Keratinocyte (primary cell): ENCODE measurements at places on chromosomes 6 and 20. TPM values are rescaled to one million over a fixed set of nuclear protein-coding genes. Genes with fewer than 3 reads are reported as not detected.

Gene HEY2
- polyA plus RNA-seq: not detected in 3 replicates

Gene PNPLA1
- 0.14 to 0.32 TPM (median 0.20 TPM) in 3 replicates for polyA plus RNA-seq

Gene PPP1R14C
- 35.4 to 50.6 TPM (median 43.7 TPM) in 3 replicates for polyA plus RNA-seq

Gene KCNQ2
- 0.12 TPM in 1 of 3 replicates, not detected in the others for polyA plus RNA-seq

Gene HLA-F
- 36.2 to 66.6 TPM (median 46.0 TPM) in 3 replicates for polyA plus RNA-seq

Gene AIF1
- polyA plus RNA-seq: not detected in 3 replicates

Gene PLEKHG1
- polyA plus RNA-seq: 3.1 to 5.5 TPM (median 3.8 TPM) in 3 replicates

DNA sequence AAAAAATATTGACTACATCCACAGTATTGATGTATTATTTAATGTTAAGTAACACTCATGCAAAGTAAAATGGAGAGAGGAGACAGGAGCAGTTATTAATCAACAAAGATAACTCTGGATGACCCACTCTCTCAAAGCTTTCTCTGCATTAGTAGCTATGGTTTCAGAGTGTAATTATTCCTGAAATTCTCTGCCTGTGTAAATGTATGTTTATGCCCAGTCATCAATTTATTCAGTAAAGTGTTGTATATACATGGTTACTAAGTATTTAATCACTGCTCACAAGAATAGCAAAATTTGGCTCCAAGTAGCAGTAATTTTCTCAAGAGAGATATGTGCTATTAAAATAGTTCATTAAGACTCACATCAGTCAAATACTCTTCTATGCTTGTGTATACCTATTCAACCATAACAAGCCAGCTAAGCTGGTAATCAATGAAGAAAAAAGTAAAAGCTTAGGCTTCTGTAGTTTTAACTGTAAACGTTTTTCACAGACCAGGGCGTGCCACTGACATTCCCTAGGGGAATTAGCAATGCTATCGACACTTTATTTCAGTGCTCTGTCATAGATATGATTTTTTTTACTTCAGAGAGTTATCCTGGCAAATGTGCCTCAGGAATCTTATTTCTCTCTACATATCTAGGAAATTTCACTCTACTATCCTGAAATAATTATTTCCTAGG lies 54.0 kb upstream of the RAB32 start:
- no peak for DNase-seq

DNA sequence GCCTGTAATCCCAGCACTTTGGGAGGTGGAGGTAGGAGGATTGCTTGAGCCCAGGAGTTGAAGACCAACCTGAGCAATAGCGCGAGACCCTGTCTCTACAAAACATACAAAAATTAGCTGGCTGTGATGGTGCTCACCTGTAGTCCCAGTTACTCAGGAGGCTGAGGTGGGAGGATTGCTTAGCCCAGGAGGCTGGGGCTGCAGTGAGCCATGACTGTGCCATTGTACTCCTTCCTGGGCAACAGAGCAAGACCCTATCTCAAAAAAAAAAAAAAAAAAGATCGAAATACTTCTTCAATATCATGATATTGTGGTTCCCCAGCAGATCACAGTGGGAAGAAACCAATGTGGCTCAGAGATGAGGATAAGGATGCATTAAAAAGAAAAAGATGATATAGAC lies 47.6 kb downstream of the SOBP start:
- no peak for DNase-seq

DNA sequence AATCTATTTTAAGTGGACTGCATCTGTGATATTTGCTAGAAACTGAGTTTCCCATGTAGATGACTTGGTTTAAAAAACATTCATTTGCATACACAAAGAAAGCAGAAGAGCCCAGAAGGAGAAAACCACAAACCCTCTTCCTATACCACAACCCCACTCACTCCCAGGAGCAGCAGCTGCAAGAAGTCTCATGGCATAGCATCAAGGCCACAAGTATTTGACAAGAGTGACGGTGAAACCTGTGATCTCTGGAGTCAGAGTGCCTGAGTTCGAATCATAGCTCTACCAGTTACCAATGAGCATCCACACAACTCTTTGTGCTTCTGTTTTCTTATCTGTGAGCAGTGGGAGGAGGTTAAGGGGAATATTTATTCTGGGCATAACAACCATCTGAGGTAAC lies 44.7 kb upstream of the SIRPG start:
- DNase-seq: no peak

GRCh38 chr6:152338335-152339125 lies 298.6 kb downstream of the SYNE1 start:
- DNase-seq: no peak

DNA sequence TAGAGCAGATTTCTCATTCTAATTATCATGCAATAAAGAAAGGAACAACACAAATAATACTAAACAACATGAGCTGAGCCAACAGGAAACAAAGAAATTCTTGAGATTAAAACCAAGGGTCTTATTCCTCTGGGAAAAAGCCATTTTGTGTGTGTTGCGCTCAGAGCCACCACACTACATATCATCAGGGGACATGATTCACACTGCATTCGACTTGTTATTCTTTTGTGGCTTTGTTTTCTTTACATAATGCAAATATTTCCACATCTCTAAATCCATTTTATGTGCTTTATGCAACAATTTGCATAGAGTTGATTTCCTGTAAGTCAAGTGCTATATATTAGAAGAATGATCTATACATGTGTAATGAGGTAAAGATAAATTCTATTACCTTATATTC lies 719.6 kb downstream of the TBC1D32 start:
- DNase-seq: no peak

- no peak for DNase-seq
Measured at GRCh38 chr6:89339565-89339964, 13.0 kb downstream of the UBE2J1 start.

DNA sequence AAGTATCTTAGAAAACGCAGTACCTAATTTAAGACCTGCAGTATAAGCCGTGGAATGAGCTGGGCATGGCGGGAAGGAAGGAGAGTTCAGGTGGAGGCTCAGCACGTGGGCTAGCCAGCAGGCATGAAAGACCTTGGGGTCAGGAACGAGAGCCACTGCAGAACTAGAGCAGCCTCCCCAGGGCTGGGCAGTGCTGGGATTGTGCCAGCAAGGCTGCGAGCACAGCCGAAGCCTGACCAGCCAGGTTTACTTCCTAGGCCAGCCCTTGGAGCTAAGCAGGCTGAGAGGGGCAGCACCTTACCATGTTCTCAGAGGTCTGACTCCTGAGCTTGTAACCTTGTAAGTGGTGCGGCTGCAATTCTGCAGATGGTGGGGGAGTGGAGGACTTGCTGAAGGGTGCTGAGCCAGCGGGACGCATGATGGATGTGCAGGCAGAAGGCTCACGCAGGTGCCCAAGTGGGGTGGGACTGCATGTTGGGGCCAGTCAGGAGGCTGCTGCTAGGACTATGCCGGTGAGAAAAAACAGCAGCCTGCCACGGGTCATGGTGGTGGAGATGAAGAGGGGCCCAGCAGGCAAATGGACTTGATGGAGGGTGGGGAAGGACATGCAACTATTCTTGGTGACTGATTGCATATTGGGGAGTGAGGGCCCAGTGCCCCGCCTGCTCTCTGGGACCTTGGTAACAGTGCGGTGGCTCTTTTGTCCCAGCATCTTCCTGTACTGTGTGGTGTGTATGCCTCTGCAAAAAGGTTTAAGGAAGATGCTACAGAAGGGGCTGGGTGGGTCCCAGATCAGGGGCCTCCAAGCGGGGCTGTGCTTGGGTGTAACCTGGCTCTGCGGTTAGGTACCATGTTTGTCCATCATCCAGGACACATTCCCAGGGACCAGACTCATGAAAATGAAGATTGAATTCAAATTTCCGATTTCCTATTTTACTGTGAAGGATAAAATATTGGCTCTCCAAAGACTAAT lies 37.6 kb upstream of the IRF4 start:
- no peak for DNase-seq

DNA sequence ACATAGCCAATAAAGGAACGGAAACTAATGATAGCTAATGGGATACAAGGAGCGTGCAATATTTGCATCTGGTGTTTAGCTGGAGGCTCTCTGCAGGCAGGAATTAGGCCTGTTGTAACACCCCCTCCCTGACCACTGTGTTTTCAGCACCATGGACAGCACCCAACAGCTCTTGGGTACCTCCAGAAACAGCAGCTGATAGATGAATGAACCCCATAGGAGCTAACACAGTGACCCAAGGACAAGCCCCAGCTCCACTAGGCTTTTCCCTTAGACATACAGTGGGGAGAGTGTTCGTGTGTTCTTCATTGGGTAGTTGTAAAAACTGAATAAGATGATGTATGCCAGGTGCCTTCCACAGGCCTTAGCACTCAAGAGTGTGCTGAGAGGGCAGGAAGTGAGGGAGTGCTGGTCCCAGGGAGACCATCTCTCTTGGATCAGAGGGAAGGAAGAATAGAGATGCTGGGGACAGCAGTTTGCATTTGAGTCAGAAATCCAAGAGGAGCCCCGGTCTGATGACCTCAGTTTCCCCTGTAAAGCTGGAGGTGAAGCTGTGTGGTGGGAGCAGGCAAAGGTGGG lies 161.3 kb downstream of the PHACTR3 start:
- DNase-seq: no peak

- DNase-seq: no peak
Measured at GRCh38 chr6:43798688-43799444, 28.9 kb downstream of the VEGFA start.

DNA sequence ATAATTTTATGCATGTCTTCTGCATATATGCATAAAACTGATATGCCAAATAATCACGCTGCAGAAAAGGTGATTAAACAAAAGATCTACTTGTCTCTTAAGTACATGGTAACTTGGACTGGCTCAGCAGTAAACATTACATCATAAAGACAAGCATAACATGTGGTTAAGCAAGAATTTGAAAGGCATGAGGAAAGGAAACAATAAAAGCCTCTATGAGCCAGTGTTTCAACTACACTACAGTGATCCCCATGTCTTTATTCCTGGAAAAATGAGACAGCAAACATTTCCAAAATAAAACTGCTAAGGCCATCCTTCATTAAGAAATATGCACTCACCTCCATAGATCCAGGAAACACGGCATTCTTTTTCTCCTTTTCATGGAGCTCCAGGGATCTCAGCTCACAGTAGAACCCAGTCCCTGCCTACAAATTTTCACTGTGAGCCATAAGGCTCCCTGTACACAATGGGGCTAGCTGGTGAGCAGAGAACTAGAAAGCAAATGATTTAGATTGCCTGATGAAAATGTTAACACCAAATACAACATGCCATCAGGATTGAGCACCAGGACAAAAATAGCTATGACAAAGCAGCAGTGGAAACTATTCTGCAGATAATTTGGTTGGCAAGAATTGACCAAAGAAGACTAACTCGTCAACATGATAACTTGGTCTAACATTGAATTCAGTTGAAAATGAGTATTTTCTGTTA lies 156.1 kb downstream of the COL21A1 start:
- peak; percentile 15 for DNase-seq

DNA sequence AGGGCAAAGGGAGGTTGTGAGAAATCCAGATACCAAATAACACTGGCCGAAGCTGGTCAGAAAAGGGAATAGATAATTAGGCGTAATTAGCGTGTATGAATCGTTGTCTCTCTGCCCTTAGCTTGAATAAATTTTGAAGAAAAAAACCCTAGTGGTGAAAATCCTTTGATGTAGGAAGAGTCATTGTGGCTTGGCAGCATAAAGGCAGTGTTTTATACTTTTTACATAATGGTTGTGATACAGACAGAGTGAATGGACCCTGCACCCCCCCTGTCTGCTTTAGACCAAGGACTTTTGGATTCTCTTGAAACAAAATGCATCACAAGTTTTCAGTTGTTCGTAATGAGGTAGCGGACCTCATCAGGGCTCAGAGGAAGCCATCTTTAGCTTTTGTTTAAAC lies 126.5 kb downstream of the AFG1L start:
- no peak for DNase-seq

DNA sequence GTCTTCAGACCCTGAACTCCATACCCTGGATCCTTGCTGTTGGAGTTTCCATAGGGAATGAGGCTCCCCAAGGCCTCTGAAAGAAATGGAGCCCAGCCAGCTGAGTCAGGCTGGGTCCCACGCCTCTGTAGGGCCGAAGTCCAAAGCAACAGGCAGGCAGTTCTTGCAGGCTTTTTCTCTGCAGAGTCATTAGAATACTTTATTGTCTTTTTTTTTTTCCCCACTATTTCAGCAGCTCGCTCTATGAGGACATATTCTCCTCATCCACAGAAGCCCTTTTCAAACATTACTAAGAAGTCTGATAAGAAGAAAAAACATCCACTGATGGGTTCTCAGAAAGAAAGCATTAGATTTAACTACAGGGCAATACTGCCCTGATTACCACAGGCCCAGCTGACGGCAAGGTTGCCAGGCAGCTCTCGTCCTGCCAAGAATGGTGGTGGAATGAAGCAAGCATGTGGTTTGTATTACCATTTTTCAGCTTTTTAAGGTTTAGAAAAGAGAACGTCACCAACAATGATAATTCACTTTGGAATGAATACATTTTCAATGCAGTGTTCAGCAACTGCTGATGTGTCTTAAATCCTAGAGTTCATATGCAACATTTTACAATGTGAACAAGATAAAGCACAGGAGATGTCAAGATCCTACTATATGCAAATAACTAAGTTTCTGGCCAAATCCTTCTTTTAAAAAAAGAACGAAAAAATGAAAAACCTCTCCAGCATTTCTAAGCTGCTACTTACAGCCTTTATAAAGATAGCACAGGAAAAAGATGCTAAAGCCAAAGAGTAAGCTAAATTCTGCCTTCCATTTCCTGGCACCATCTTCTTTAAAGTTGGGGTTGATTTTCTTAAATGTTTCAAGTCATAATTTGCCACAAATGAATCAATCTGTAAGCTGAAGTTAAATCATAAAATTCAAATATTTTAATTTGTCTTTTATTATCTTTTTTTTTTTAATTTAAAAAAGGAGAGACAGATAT lies 223.6 kb upstream of the CITED2 start:
- no peak for DNase-seq

DNA sequence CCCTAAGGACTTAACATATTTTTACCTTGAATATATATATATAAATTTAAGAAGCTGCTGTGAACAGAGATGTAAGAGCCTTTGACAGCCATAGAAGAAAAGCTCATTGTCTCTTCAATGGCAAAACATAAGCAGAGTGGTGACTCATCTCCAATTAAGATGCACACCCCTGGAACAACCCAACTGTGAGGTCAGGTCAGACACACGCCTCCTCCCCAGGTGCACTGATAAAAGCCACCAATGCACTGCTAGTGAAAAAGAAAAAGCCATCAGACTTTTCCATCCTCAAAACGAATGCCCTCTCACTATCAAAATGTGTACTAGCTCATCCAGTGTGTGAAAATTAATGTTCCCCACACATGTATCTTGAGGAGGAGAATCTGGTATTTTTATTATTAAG lies 100.1 kb downstream of the SMLR1 start:
- no peak for DNase-seq

- DNase-seq: no peak
Measured at GRCh38 chr20:17645546-17646208, 36.4 kb downstream of the RRBP1 start.
